ENCODE measurements at places on chromosomes 13 and 19.

GRCh38 chr19:35949131-35949530 is 13.0 kb downstream of the LRFN3 start:
- DNase-seq = no peak

DNA sequence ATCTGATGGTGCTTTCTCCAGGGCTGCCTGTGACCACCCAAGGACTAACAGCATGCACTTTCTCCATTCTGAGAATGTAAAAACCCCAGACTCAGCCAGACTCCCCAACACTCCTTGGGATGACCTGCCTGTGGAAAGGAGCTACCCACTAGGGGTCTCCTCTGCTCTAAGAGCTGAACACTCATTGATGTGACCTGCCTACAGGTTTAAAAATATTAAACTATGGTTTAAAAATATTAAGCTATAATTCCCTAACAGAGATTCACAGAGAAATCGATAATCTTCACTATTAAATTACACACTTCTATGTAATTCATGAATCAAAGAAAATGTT is 696.2 kb upstream of the SLITRK5 start:
- DNase-seq = no peak

GRCh38 chr13:73235385-73235784 is 176.6 kb downstream of the KLF5 start:
- DNase-seq = no peak

DNA sequence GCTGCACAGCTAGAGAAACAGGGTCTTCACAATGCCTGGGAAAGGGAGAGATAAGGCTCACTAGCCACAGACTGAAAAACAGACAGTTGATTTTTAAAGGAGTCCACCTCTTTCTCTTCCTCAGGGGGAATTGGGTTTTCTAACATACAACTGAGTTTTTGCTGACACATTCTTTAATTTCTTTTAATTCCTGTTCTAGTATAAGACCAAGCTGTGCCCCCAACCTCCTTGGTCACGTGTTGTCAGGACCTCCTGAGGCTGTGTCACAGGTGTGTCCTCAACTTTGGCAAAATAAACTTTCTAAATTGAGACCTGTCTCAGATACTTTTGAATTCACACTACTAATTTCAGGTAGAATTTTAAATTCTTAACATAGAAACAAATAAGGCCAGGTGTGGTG is 12.1 kb upstream of the ZNF492 start:
- no peak for DNase-seq

GRCh38 chr19:32816555-32817099 is 52.9 kb downstream of the SLC7A9 start:
- DNase-seq = no peak

- DNase-seq = no peak
Observed at GRCh38 chr19:49231804-49232203, 74.2 kb downstream of the TRPM4 start.

DNA sequence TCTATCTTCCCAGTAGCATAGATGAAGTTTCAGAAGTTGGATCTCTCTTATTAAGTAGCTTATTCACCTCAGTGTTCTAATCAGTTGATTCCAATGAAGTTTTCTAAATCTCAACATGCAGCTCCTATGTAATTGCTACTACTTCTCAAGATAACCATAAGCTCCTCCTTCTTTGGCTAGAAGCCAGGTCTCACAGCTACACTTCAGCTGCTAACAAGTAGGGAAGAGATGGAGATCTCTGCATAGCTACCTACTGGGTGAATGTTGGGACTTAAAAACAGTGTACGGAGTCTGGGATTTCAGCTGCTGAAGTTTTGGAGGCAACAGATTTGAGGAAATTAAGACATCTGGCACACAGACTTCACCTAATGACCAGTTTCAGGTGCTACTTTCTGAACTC is 661.0 kb downstream of the SLITRK1 start:
- DNase-seq = no peak

DNA sequence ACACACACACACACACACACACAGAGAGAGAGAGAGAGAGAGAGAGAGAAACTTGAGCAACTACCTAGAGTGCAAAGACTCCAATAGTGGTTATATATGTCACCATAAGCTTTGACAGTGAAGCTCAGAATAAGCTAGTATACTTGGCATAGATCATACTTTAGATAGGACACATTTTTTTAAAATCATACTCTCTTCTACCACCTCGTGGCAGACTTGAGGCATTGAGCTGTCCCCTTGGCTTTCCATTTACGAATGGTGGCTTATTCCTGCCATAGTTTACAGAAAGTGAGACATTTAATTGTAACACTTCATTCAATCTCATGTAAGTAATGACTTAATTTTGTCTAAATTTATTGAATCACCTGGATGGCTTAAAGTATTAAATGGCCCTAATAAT is 108.2 kb downstream of the EDNRB start:
- no peak for DNase-seq

- no peak for DNase-seq
Observed at GRCh38 chr13:22265563-22265962, 594.7 kb downstream of the FGF9 start.
